Renal cortical epithelial cell (primary cell): ENCODE measurements at places on chromosomes 2 and 18. TPM values are rescaled to one million over a fixed set of nuclear protein-coding genes. Genes with fewer than 3 reads are reported as not detected.

Gene ARHGAP28
- total RNA-seq: 0.35 and 1.2 TPM in 2 replicates

DNA sequence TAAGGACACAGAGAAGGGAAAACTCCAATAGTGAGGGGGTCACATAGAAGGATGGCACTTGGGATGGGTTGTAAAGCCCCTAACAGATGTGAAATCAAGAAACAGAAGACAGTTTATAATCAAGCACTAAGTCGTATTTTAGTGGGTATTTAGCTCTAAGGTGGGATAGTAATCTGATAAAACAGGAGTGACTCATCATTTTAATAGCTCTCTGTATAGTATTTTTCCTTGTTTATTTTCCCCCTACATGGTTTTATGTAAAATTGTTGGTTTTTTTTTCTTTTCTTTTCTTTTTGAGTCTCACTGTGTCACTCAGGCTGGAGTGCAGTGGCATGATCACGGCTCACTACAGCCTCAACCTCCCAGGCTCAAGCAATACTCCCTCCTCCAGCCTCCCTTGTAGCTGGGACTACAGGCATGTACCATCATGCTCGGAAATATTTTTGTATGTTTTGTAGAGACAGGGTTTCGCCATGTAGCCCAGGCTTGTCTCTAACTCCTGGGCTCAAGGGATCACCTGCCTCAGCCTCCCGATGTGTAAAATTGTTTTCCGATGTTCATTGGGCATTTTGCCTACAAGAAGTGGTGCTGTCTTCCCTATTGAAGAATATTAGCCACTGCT is 142.6 kb upstream of the SERPINE2 start:
- no peak for DNase-seq

- DNase-seq: peak; percentile 68
These were observed 29.8 kb upstream of the MYO3B start for GRCh38 chr2:170148161-170148560.

- no peak for DNase-seq
These were observed 30.2 kb downstream of the CERKL start for GRCh38 chr2:181626671-181627070.

Gene DYNAP
- not detected in 2 replicates for total RNA-seq

DNA sequence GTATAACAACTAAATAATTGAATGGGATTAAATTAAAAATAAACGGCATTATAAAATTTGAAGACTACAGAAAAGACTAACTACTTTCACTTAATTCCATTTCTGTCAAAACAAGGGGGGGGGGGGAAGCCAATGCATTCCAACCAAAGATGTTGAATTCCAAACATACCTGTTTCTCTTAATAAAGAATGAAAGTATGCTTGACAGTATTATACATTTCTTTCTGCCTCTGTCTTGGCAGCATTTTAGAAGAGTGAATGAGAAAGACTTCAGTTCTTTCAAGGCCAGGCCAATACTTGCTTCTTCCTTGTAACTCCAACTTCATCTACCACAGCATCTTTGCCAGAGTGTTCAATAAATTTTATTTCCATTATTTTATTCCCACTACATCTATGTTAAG is 65.9 kb downstream of the PDE11A start:
- DNase-seq: peak; percentile 35

DNA sequence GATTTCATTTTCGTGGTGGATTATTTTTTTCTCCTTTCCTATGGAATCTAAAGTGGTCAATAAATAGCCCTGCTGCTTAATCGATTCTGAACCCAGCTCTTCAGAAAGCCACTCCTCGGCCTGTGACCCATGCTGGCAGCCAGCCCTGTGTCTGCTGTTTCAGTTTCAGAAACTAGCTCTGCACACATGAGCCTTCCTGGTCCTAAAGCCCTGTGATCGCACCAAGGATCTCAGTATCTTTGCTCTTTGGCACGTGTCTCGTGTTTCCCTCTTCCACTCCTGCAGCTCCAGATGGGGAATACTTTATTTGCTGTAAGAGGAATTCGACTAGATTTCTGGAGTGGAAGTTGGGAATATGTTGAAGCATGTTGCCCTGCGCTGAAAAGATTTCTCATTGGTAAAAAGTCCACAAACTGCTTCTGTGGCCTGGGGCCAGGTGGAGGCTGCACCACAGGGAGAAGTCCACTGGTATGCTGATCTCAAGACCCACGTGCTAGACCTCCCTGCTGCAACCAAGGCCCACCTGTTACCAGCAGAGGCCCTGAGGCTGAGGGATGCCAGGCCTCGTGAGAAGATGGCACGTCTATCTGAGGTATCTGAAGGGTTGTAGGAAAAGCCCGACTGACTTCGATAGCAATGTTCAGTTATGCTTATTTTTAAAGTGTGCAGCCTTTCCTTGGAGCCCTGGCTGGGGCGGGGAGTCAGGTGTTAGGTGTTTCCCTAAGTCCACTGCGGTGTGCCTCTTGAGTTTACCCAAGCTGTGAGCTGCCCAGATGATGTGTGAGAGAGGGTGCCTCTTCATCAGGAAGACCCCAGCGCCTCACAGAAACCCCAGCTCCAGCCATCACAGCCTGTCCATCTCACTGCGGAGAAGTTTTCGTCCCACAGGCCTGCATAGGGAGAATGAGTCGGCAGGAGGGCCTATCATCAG is 33.6 kb upstream of the CELF4 start:
- DNase-seq: no peak

Gene RBKS
- 10.0 and 12.5 TPM in 2 replicates for total RNA-seq

Gene CHPF
- 73.8 and 136 TPM in 2 replicates for total RNA-seq

DNA sequence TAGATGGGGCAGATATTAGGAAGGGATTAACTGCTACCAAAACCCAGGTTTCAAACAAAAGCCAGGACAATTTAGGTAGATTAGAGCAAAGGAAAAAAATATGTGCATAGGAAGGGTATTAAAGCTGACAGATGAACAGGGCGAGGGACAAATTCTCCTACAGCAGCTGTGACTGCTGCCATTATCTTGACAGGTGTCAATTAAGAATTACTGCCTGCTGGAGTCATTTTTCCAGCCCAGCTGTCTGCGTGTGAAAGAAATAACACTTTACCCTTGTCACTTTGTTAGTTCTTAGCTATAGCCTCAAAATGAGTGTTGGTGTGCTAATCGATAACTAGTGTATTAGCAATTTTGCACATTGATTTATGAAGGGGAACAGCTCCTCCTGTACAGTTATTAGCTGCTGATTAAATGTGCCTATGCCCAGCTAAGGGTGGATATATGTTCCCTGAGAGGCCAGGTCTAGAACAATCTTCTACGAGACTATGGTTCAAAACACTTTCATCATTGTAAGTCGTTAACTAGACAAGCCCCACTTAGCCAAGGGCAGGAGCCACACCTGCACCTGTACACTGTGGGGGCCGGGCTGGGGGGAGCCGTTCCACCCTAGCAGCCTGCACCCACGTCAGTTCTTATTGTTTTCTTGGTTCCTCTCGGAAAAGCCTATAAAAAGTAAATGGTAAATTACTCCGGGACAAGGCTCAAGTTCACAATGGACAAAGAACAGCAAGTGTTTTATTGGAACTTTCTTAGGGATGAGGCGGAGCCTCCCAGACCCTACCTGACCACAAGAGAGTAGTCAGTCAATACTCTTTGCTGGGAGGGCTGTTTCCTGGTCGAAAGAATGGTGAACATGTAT is 7.7 kb downstream of the TSHZ1 start:
- DNase-seq: peak; percentile 53

DNA sequence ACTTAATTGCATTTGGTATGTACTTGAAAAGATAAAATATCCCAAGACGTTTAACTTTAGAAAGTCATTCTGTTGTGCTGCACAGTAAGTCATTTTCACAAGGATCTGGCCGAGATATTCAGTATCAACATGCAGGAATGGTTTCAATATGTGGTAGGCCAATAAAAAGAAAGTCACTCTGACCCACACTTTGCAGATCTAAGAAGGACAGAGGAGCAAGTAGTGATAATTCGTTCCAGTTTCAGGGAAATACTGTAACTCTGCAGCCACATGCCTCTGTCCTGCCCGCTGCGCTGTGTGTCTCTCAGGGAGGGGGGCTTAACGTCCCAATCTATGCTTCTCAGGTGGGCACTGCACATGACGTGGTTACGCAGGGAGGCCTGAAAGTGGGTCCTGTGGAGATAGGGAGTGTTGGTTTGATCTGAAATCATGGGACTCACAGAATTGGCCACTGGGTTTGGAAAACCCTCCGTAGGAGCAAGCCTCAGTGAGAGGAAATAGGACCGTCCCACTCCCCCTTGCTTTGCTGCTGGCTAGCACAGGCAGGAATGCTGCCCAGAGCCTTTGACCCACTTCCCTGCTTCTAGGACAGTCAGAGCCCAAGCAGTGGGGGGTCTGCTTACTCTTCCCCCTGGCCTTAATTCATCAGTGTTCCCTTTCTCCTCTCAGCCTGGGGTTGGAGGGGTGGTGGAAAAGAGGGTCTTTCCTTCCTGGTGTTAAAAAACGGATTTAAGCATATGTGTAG is 314.7 kb upstream of the SPRED2 start:
- no peak for DNase-seq

Gene RBM44
- 0.30 and 0.35 TPM in 2 replicates for total RNA-seq

Gene ZNF804A
- total RNA-seq: 0.10 TPM in 1 of 2 replicates, not detected in the other

GRCh38 chr18:61503688-61504087 is 170.5 kb downstream of the CDH20 start:
- no peak for DNase-seq

Gene RASGRP3
- total RNA-seq: 2.4 and 8.9 TPM in 2 replicates

DNA sequence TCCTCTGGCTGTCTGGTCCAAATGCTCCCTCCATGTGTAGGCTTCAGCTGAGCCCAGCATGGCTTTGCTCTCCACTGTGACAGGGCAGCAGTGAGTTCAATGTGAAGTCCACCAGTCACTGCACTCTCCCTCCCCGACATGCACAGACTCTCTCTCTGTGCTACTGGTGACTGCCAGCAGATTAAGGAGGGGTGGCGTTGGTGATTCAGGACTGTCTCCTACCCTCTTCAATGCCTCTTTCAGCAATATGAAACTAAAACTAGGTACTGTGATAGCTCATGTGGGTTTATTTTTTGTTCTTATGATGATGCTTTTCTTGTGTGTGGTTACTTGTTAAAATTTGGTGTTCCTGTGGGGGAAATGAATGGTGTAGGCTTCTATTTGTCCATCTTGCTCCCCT is 201.0 kb upstream of the RBMS1 start:
- DNase-seq: no peak

- DNase-seq: no peak
These were observed 190.2 kb downstream of the SETBP1 start for GRCh38 chr18:44870631-44871502.

DNA sequence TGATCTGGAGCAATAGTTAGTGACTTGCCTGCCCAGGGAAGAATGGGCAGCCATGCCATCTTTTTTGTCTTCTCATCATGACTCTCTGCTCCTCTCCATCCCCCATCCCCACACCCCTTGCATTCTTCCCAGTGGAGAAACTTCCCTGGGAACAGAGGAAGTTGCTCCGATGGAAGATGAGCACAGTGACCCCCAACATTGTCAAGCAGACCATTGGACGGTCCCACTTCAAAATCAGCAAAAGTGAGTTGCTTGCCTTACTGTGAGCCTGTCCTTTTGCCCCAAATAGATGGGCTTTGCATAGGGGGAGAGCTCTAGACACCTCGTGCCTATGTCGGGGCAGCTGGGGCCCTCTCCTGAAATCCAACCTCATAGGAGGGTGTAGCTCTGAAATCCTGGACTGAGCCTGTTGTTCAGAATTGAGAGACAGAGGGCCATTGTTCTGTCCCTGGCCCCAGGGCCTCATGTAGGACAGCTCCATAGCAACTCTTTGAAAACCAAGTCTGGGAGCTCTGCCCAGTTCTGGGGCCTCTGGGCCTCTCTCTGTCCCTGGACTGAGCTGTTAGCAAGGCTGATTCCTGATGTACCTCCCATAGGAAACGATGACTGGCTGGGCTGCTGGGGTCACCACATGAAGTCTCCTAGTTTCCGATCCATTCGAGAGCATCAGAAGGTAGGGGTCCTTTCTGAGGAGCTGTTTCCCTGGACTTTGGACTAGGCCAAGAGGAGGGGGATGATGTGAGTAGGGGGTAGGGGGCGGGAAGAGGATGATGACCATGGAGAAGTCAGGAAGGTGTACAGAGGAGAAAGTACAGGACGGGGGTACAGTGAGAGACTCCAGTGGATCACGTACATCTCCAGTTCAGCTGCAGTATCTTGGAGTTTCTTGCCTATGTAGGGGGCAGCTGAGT is 35.2 kb downstream of the TTLL4 start:
- peak; percentile 33 for DNase-seq

DNA sequence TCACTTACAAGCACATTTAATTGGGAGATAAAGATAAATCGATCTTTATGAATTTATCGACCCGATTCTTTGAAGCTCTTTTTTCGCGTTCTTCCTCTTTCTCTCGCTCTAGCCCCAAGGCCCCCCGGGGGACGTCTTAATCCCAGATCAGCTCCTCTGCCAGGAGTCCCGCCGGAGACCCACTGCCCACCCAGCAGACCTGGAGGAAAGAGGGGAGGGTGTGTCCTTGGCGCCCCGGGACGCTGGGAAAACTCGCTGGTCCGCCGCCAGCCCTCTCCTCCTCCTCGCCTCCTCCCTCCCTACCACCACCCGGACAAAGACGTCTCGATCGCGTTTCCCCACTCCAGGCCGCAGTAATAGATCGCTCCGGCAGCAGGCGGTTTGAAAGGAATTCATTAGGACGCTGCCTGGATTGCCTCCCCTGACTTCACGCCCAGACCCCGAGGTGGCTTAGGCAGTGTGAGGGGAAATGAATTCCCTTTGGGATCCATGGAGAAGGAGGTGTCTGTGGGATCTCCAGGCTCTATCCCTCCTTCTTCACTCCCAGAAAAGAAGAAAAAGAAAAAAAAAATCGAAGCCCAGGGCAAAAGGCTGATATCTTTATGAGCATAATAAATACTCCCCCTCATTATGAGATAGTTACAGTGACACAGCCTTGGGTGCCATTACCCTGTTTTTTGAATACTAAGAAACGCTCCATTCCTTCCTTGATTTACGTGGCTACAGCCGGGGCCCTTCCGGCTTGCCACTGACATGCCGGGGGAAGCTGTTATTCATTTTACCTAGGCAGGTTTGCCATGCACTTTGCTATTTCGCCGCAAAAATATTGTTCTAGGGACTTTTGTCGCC is 1.8 kb upstream of the GBX2 start:
- DNase-seq: no peak

- DNase-seq: no peak
These were observed 250.0 kb downstream of the SMAD2 start for GRCh38 chr18:47680488-47680887.

DNA sequence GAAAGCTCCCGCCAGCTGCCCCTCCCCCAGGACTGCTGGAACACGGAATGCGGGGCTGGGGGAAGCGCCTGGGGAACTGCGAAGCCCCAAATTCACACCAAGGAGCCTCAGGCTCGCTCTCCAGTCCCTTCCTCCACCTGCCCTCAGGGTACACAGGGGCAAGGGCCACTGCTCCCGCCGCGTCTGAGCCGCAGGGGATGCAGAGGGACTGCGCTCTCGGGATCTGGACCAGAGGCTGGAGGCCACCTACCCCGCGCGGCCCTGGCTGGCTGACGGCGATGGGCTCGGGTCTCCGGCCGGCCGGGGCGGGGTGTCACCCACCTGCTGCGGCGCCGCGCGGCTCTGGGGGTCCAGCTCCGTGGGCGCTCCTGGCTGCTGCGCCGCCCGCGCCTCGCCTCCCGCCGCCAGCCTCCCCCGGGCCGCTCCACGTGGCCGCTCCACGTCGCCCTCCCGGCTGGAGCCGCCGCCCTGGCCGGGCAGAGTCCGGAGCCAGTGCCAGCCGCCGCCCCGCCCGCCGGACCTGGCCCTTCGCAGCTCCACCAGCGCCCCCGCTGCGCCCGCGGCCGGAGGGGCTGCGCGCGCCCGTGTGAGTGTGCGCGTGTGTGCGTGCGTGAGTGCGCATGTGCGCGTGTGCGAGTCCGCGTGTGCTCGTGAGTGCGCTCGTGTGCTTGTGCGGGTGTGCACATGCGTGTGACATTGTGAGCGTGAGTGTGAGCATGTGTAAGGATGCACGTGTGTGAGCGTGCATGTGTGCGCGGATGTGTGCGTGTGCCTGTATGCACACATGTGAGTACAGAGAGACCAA is at the start of gene CGREF1:
Gene CGREF1 (minus strand): TSS at position 604 of the 805 bp plus-strand sequence. CDS start 14,762 bp downstream, outside the sequence.
- DNase-seq: no peak
